ENCODE measurements at places on chromosomes 11 and 22. TPM values are rescaled to one million over a fixed set of nuclear protein-coding genes. Genes with fewer than 3 reads are reported as not detected.

PNPLA5 gene
- total RNA-seq: not detected

- DNase-seq: no peak
Measured at GRCh38 chr11:78691215-78691614, 116.6 kb upstream of the NARS2 start.

MMP7 gene
- total RNA-seq: not detected

- peak; percentile 67 for DNase-seq
Measured at GRCh38 chr11:131064373-131064991, 148.2 kb upstream of the SNX19 start.

Measured in SK-MEL-5 (cell line).